ENCODE measurements at places on chromosomes 2 and 18. TPM values are rescaled to one million over a fixed set of nuclear protein-coding genes. Genes with fewer than 3 reads are reported as not detected.

SIX2 gene
- 0.32 TPM for total RNA-seq

TTC39C gene
- 9.6 TPM for total RNA-seq

ACSL3 gene
- total RNA-seq: 37.0 TPM

DNA sequence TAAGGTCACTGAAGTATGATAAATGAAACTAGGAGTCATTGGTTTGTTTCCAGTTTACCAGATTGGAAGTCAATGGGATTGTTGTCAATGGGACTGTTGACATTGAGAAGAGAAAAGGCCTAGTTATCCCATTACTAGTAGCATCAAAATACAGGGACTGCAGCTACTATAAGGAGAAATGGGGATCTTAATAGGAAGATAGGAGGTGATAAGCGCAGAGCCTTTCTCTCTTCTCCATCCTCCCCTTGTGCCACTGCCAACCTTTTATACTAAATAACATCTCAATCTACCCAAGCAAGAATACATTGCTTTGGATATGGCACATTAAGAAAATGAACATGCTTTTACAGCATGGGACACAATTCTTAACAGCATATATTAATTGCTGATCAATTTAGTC is 10.5 kb upstream of the BBS5 start:
- H3K36me3 ChIP-seq: no peaks in the 10 kb centered on the region
- H3K27ac ChIP-seq: no peak overlapping the region
- no peak for DNase-seq
- no peaks in the 10 kb centered on the region for H3K27me3 ChIP-seq
- no peaks in the 10 kb centered on the region for H3K4me1 ChIP-seq

- H3K36me3 ChIP-seq: no peaks in the 10 kb centered on the region
- no peaks in the 10 kb centered on the region for H3K4me1 ChIP-seq
- H3K27me3 ChIP-seq: no peaks in the 10 kb centered on the region
- H3K27ac ChIP-seq: no peak overlapping the region
- no peak for DNase-seq
- no peak overlapping the region for H3K4me3 ChIP-seq
Measured at GRCh38 chr2:60066096-60066839, 487.2 kb downstream of the BCL11A start.

GRCh38 chr2:136185981-136186776 is 68.2 kb upstream of the CXCR4 start:
- H3K4me1 ChIP-seq: no peaks in the 10 kb centered on the region
- H3K4me3 ChIP-seq: no peak overlapping the region
- no peak for DNase-seq
- no peaks in the 10 kb centered on the region for H3K36me3 ChIP-seq

- no peak overlapping the region for H3K4me3 ChIP-seq
- no peak overlapping the region for H3K27ac ChIP-seq
- H3K4me1 ChIP-seq: no peaks in the 10 kb centered on the region
- DNase-seq: no peak
- no peaks in the 10 kb centered on the region for H3K27me3 ChIP-seq
Measured at GRCh38 chr18:30639361-30639760, 403.2 kb downstream of the DSC3 start.

DNA sequence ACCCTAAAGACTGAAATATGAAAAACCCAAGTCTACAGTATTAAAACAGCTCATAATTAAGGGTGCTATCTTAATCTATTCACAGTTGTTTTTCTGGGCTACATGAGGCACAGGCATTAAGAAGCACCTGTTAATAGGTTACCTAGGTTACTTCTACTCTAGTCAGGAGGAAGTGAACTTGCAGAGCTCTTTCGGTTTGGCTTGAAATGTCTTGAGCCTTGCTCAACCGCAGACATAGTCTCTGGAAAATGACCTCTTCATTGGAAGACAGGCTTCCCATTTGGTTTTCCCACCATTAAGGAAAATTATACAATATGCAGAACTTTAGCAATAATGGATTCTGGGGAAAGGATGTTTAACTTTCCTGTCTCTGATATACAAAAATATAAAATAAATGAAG is 142.3 kb upstream of the KCNJ3 start:
- no peak for DNase-seq
- no peaks in the 10 kb centered on the region for H3K27me3 ChIP-seq
- no peak overlapping the region for H3K27ac ChIP-seq
- H3K4me1 ChIP-seq: no peaks in the 10 kb centered on the region

GRCh38 chr2:196171946-196172345 is 568 bp upstream of the STK17B start:
- no peak for DNase-seq
- H3K27ac ChIP-seq: peak overlapping the region; percentile 80
- H3K4me1 ChIP-seq: no peaks in the 10 kb centered on the region
- H3K27me3 ChIP-seq: no peaks in the 10 kb centered on the region
- H3K4me3 ChIP-seq: peak overlapping the region; percentile 30
- H3K36me3 ChIP-seq: no peaks in the 10 kb centered on the region

Measured in transverse colon (tissue), 4 donors.